Cerebellar nuclear complex (tissue), 1 donor: ENCODE measurements at places on chromosomes 7 and 10.

- no peak for DNase-seq
These were observed 49.7 kb downstream of the INPP5F start for GRCh38 chr10:119775529-119775928.

DNA sequence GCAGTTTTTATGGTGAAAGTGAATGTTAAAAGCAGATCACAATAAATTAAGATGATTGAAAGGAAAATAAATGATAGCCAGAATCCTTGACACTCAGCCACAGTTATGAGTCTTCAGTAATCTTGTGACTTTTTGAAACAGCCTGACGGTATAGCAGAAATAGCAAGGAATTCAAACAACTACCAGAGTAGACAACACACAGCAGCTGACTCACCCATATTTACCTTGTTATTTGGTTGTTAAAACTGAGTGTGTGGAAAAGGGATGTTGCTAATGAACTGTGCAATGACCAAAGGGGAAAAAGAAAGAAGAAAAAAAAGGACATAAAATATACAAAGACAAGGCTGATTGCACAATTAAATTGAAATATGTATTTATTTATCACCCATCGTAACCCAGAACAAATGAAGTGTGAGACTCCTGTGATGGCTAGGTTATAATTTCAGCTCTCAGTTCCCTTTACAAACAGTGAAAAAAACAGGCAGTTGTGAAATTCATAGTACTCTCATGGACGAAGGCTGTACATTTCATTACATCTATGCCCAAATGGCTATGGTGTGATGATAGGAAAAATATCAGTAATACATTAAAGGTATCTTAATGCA is 1023.0 kb upstream of the SORCS1 start:
- DNase-seq: no peak

GRCh38 chr10:74097776-74098175 is 52.9 kb downstream of the AP3M1 start:
- DNase-seq: no peak

DNA sequence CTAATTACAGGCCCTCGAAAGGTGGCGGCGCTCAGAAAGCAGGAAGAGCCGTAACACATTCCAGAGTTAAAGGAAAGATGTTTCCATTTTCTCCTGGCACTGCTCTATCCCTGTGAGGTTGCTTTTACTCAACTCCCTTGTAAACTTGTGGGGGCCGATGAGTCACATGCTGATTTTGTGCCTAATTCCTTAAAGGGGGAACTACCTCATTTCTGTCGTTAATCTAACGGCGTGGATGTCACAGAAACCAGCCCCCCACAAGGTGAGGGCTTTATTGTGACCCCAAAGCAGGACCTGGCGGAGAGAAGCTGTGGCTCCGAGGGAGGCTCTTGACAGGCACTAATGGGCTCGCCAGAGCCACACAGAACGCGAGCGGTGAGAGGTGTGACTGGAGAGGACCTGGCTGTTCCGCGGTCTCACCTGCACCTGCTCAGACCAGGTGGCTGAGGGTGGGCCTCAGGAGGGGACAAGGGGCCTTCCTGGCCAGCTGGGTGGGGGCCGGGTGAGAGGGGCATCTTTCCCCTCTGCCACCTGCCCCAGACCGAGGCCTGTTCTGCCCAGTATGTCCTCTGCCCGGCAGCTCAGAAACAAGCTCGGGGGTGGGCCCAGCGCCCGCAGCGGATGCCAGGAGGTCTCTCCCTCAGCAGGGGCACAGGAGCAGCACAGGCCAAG is 50.9 kb downstream of the CALML3 start:
- no peak for DNase-seq

DNA sequence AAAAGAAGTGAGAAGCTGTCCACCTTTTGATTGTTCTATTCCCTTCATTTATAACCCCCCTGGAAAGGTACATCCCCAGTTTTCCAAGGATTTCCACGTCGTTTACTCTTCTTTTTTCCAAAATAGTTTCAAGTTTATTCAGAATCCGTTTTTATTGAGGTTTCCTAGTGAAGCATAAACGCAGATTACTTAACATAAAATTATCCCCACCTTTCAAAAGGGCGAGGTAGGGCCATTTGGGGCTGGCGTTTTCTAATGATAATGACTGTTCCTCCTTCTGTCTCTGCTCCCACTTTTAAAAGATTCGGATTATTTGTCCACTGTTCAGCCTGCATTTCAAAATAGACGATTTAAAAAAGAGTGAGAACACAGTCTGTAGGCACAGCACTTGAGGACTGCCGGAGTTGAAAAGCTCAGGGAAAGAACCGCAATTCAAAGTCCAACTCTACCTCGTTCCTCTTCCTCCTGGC is 165.2 kb upstream of the PPP1R3A start:
- DNase-seq: no peak

- no peak for DNase-seq
These were observed 24.3 kb downstream of the NUP42 start for GRCh38 chr7:23205909-23206767.

DNA sequence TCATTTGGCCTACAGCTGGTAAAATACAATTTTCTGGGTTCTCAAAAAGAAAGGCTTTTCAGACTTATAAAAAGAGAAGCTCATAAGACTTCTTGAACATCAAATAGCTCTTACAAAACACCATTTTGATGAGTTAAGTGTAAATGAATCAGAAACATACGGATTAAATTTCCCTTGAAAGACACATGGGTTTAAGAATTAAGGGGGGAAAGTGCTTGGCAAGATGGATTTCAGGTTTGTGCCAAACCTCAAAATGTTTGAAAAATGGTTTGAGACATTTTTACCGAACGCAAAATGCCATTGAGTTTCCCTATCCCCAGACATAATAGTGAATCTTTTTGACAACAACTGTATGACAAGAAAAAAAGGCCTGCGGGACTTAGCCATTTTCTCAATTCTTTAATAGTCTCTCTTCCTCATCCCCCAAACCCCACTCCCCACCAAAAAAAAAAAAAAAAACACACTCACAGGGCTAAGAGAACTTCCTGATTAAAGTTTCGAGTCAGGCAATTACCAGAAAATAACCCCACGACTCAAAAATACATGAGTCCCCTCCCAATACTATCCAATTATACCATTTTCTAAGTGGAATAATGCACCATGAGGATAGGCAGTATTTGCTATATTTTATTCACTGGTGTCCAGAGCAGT is 260.1 kb downstream of the TRIL start:
- no peak for DNase-seq

DNA sequence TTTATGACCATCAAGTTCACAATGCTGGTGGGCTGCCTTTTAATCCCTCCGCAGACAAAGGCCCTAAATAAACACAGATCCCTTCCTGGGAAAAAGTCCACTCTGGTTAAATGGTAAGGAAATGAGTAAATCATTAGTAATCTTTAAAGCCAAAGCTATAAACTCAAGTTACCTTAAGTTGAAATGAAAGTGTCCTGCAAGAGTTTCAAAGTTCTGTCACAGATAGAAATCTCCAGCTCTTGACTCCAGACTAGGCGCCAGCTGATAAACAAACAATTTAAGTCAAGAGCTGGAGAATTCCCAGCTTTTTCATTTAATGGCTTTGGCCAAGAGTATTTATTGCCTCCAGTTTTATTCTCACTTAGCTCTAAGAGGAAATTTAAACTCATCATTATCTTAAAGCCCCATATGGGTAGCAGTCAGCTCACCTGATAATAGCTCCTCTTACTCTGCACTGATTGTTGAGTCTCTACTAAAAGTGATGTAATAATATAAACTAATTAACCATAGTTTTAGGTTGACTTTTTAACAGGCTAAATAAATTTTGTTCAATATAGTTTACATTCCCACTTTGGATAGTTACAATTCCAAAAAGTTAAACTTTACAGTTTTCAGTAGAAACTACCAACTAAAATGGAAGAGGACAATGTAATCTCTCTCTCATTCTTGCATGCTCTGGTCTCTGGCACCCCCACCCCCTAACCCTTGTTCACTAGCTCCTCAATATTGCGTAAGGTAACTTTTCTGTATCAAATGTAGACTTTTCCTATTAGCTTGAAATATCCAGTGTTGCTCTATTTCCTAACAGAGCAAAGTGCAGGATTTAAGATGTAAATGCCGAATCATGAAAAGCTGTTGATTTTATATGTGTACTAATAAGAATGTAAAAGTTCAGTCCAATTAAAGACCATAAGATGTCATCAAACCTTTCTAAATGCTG is 56.1 kb downstream of the HIBADH start:
- no peak for DNase-seq

- DNase-seq: no peak
These were observed 296.5 kb upstream of the PITRM1 start for GRCh38 chr10:3468919-3469638.
